Caki2 (cell line): ENCODE measurements at places on chromosomes 16 and 17. TPM values are rescaled to one million over a fixed set of nuclear protein-coding genes. Genes with fewer than 3 reads are reported as not detected.

DNA sequence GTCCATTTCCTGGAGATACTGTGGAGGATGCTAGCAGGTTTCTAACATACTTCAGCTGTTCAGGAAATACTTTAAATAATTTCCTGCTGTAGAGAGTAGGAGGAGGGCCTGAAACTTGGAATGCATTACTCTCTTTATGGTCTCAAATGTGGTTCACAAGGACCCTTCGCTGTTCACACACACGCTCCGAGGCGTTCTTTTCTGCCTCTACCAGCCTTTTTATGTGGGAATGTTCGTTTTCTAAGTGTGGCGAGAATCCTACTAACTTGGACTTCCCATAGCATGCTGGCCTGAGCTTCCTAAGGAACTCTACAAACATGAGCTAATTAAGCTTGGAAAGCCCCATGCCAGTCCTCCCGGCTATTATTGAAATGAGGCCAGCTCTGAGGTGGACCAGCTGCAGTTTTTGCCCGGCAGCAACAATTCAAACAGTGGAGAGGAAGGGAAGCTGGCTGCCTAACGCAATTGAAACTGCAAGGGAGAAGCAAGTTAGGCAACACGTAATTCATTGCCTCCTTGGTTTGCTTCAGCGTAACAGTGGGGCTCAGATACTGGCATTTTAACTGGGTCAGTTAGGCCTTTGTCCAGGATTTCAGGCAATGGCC, 18.9 kb downstream of the KPNA2 start:
- no peak for DNase-seq

GRCh38 chr16:89404561-89404960, 85.8 kb downstream of the ANKRD11 start:
- no peak for DNase-seq

- DNase-seq: no peak
These were observed 35.2 kb upstream of the CAPN15 start for GRCh38 chr16:492211-492875.

- no peak for DNase-seq
These were observed 981 bp downstream of the GLG1 start for GRCh38 chr16:74605746-74606520.

DNA sequence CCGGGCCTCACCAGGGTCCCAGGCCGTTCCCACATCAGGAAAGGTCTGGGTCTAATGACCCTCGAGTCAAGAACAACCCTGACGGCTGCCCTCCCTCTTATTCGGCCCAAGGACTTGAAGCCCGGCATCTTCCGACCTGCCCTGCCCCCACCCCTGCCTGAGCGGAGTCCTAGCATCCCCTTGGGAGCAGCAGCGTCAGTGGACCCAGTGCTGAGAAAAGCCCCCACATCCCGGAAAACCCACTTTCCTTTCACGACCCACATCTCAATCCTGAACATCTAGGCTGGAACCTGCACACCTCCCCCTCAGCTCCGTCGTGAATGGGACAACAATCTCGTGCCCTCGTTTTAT, 769 bp downstream of the TMEM88 start:
- no peak for DNase-seq

GRCh38 chr16:23858542-23858941, 22.8 kb downstream of the PRKCB start:
- no peak for DNase-seq

DNA sequence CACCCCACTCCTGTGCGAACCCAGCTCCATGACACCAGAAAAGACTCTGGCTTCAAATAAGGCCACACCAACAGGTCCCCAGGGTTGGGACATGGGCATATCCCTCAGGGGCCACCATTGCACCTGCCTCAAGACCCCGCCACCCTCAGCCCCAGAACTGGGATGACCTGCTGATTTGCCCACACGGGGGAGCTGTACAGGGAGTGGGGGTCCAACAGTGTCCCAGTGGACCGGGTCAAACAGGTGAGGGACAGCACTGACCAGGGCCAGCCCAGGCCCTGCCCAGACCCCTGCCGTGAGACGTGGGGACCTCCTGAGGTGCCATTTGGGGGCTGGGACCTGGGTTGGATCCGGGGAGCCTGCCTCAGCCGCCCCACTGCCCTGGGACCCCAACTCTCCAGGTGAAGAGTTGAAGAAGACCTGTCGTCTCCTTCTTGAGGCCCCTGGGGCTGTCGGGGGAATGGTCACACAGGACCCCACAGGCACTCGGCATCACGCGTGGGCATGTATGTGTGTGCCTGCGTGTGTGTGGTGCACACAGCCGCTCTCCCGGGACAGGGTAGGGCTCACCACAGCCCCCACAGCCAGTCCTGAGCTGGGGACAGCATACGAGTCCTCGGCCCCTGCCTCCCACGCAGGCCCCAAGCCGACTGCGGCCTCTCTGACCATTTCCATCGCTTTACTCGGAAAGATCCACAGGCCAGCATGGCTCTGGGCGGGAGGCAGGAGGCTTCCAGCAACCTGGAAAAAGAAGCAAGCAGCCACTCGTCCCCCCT, 34.2 kb upstream of the ZNF469 start:
- no peak for DNase-seq

DNA sequence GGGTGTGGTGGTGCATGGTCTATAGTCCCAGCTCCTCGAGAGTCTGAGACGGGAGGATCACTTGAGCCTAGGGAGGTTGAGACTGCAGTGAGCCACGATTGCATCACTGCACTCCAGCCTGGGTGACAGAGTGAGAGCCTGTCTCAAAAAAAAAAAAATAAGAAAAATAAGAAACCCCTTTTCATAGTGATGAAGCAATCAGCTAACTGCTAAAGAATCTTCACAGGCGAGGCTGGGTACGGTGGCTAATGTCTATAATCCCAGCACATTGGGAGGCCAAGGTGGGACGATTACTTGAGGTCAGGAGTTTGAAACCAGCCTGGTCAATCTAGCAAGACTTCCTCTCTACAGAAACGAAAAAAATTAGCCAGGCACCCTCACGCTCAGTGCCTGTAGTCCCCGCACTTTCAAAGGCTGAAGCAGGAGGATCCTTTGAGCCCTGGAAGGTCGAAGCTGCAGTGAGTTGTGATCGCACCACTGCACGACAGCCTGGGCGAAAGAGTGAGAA, 760 bp downstream of the SLFN12L start:
- DNase-seq: no peak

GRCh38 chr17:80372922-80373570, 41.9 kb upstream of the ENDOV start:
- DNase-seq: no peak

- DNase-seq: no peak
These were observed 55.4 kb upstream of the HAPSTR1 start for GRCh38 chr16:9035996-9036395.

GRCh38 chr17:30573603-30574175, 96.5 kb downstream of the GOSR1 start:
- DNase-seq: no peak

DNA sequence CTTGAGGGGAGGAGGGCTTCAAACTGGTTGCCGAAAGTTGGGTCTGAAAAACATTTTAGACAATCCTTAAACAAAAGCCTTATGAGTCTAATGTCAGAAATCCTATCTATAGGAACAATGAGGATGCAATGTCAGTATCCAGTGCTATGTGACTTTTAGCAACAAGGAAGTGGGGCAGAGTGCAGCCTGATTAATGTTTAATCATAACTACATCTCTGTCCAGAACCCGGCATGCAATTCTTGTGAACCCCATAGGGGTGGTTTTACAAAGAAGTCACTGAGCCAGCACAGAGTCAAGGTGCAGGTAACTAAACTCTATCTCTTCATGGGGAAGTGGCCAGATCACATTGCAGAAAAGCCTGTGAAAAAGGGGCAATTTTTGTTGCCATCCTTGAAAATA, 267.5 kb downstream of the HS3ST4 start:
- DNase-seq: no peak

DNA sequence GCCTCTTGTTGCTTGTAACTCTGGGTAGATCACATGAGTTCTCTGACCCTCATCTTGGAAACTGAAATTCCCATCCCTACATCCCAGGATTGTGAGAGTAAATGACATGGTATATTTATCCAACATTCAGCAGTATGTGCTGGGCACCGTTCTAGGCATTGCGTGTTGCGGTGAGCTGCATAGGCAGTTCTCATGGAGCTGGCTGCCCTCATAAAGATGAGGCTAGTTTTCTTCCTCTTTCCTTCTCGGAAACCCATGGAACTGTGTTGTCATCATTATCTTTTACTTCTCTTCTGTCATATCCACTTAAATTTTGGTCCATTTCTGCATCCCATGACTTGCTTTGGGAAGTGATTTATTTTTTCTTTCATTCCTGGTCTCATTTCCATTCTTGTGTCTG, 17.2 kb downstream of the CMIP start:
- no peak for DNase-seq

DNA sequence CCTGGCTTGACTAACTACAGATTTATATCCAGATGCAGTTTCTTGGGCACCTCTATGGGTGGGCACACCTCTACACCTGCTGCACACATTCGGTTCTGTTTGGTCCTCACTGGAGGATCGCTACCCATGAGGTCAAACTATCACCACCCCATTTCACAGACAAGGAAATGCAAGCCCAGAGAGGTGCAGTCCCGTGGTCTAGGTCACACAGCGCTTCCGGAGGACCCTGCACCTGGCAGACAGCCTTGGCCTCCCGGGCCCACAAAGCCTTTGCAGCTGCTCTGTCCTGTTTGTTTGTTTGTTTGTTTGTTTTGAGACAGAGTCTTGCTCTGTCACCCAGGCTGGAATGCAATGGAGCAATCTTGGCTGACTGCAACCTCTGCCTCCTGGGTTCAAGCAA, 39.3 kb upstream of the JPH3 start:
- no peak for DNase-seq

GRCh38 chr16:9082422-9082821, 9.0 kb upstream of the HAPSTR1 start:
- no peak for DNase-seq

DNA sequence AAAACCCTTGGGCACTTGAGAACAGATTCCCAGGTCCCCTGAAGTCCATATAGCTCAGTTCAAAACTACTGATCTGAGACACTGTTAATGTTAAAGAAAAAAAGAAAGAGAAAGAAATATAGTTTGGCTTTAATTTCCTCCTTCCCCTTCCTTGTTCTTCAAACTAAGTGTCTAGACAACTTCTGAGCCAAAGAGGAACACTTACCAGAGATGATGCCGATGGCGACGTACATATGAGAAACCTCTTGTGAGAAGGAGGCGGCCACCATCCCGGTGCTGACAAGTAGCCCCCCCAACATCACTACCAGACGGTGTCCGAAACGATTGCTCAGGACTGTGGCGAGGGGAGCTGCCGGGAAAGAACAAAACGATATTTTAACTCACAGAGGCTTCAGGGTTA, 17.2 kb downstream of the SLC16A6 start:
- DNase-seq: no peak

DNA sequence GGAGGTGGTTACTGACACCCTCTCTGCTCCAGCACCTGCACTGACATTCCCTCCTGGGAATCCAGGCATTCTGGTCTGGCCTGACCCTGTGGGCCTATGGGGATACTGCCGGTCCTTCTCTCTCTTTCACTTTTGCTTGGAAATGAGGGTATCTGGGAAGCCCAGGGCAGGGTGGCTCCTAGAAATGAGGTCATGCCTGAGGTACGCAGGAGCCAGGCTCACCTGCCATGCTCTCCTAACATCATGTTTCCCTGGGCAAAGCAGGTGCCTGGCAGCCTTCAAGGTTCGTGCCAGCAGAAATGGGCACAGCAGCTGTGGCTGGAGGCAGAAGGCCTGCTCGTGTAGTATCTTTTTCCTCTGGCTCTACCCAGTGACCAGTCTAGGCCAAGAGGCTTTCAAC, 3.3 kb downstream of the ITGA3 start:
- DNase-seq: no peak

GRCh38 chr16:57773655-57774295, 28.5 kb downstream of the KIFC3 start:
- DNase-seq: no peak

DNA sequence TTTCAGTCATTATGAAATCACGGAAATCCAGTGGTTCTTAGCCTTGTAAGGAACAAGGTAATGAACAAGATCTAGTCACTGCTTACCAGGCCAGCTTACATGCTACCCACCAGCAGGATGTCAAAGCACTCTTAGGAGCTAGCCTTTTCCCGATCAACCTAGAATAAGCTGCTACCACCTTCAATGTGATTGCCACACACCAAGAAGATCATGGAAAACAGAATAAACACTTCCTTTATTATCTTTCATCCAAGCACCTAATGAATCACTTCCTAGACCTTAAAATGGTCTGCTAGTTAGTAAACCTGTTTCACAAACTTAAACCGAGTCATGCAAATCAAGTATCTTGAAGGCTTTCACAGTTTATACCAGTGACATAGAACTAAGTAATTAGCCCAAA, 5.0 kb downstream of the BBS2 start:
- DNase-seq: peak; percentile 12

DNA sequence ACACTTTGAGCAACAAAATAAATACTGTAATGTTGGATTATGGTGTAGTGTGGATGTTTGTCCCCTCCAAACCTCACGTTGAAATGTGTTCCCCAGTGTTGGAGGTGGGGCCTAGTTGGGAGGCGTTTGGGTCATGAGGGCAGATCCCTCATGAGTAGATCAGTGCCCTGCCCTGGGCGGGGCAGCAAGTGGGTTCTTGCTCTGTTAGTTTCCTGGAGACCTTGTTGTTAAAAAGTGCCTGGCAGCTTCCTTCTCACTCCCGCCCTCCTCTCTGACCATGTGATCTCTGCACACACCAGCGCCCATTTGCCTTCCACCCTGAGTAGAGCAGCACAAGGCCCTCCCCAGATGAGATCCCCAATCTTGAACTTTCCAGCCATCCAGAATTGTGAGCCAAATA, 67.7 kb downstream of the MPRIP start:
- DNase-seq: peak; percentile 32

- no peak for DNase-seq
These were observed 101.3 kb upstream of the CHMP6 start for GRCh38 chr17:80890196-80890920.

DNA sequence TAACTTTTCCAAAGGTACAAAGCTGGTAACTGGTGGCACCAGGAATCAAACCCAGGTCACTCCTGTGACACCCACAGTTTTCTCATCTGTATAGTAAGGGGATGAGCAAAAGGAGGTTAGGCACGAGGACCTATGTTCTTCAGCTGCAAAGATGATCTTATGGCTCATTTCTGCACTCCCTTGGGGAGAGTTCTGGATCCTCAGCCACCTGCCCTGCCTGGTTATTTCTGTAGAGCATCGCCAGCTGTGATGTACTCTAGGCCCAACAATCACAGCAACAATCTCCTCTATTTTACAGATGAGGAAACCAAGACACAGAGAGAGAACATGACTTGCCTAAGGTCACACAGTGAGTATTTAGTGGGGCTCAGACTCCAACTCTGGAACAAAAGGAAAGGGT, 5.4 kb upstream of the CPNE2 start:
- no peak for DNase-seq

GRCh38 chr17:5365831-5366230, 53.6 kb downstream of the NUP88 start:
- no peak for DNase-seq

- DNase-seq: no peak
These were observed 7.8 kb upstream of the KIAA0513 start for GRCh38 chr16:85019659-85020245.

The CDH3 gene
- total RNA-seq: 0.06 TPM in 1 of 2 replicates, not detected in the other

The CTRB2 gene
- not detected in 2 replicates for total RNA-seq

The AFMID gene
- total RNA-seq: 37.2 and 41.1 TPM in 2 replicates

The ABCC12 gene
- not detected in 2 replicates for total RNA-seq

The SLFN13 gene
- total RNA-seq: 12.8 and 19.0 TPM in 2 replicates

The GP2 gene
- total RNA-seq: not detected in 2 replicates

The HASPIN gene
- 9.4 and 9.9 TPM in 2 replicates for total RNA-seq

The CALB2 gene
- 8.0 and 10.9 TPM in 2 replicates for total RNA-seq

The CAVIN1 gene
- 287 and 330 TPM in 2 replicates for total RNA-seq

The CTRB1 gene
- not detected in 2 replicates for total RNA-seq

The CYTH1 gene
- 52.6 and 58.0 TPM in 2 replicates for total RNA-seq
